ENCODE measurements at places on chromosomes 11 and 22. TPM values are rescaled to one million over a fixed set of nuclear protein-coding genes. Genes with fewer than 3 reads are reported as not detected.

The OR52D1 gene
- total RNA-seq = not detected

The JHY gene
- total RNA-seq = 2.8 TPM

The OR8B3 gene
- not detected for total RNA-seq

The LIF gene
- 3.9 TPM for total RNA-seq

The OR10D3 gene
- not detected for total RNA-seq

The SLC22A6 gene
- total RNA-seq = not detected

The CNIH2 gene
- 8.4 TPM for total RNA-seq

The OR51I1 gene
- total RNA-seq = not detected

The OR52I1 gene
- total RNA-seq = not detected

The ZNRF3 gene
- 1.8 TPM for total RNA-seq

The AQP11 gene
- 0.39 TPM for total RNA-seq

The POLR2L gene
- total RNA-seq = 210 TPM

The PTPMT1 gene
- 108 TPM for total RNA-seq

The SPINDOC gene
- total RNA-seq = 14.4 TPM

GRCh38 chr22:26321469-26321913 is 107.6 kb upstream of the ASPHD2 start:
- peak; percentile 93 for DNase-seq

GRCh38 chr11:103070142-103070541 is 21.8 kb downstream of the DCUN1D5 start:
- no peak for DNase-seq

DNA sequence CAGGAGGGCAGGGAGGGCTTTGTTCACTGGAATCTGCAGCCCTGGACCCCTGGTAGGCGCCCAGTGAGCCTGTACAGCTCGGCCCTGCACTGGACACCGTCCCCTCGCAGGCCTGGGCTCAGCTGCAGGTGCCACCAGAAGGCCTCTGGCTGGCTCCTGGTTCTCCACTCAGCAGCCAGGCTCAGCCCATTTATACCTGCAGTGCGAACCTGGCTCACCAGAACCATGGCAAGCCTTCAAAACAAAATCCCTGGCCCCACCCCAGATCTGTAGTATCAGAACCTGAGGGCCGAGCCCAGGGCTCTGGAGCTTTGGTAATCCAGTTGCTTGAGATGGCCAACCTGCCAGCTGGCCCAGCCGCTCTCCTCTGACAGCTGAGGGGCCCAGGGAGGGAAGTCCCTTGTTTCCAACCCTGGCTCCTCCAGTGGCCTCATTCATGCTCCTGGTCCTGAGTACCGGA is 870 bp upstream of the FREY1 start:
- no peak for DNase-seq

GRCh38 chr11:76782531-76783293 is 444 bp upstream of the TSKU start:
- peak; percentile 93 for DNase-seq

GRCh38 chr11:46671958-46672315 is 28.5 kb downstream of the ARHGAP1 start:
- no peak for DNase-seq

DNA sequence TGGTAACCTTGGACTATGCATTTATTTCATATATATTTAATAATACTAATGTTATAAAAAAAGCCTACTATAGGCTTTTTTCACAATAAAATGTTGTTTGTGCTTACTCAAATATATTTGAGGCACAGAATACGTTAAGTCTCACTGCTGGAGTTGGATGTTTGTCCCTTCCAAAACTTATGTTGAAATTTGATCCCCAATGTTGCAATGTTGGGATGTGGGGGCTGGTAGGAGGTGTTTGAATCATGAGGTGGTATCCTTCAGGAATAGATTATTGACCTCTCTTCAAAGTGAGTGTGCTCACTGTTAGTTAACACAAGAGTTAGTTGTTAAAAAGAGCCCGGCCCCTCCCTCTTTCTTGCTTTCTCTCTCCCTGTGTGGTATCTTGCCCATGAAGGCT is 1295.9 kb downstream of the JRKL start:
- no peak for DNase-seq

GRCh38 chr11:12288931-12289666 is 88.3 kb upstream of the PARVA start:
- no peak for DNase-seq

- no peak for DNase-seq
Observed at GRCh38 chr11:18768472-18768901, 23.1 kb downstream of the PTPN5 start.

- no peak for DNase-seq
Observed at GRCh38 chr11:27150098-27150497, 109.5 kb downstream of the BBOX1 start.

GRCh38 chr11:43944761-43945311 is 2.4 kb downstream of the C11orf96 start:
- no peak for DNase-seq

- no peak for DNase-seq
Observed at GRCh38 chr11:61754534-61755482, 2.4 kb downstream of the MYRF start.

DNA sequence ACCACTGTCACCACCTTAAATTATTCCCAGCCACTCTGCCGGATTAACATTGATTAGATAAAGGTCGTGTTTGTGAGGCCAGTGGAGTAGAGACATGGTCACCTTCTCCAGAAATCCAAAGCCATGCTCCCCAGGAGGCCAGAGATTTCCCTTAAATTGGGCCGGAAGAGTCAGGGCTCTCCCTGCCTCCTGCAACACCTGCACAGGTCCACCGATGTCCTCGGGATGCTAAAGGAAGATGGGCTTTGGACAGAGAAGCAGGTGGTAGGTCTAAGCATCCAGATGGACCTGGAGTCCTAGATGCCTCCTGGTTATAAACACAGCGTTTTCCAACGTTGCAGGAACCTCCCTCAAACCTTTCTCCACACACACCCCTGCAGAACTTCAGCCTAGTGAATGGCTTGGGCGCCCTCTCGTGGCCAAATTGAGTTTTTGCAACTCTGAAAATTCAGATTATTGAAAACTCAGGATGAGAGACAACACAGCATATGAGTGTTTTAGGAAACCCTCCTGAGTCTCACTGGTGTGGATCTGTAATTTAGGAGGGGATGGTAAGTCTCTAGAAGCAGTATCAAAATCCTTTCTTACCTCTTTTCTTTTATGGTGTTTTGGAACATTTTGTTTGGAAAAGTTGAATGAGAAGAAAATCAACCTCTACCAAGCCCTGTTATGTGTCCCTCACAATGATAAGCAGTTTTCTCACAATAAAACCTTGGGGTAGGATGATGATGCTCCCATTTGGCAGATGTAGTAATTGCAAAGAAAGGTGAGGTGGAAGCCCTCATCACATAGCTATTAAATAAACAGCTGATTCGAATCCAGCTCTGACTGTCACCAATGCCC is 109.6 kb downstream of the RRAS2 start:
- peak; percentile 69 for DNase-seq

- DNase-seq = no peak
Observed at GRCh38 chr11:131584785-131585592, 214.6 kb downstream of the NTM start.

DNA sequence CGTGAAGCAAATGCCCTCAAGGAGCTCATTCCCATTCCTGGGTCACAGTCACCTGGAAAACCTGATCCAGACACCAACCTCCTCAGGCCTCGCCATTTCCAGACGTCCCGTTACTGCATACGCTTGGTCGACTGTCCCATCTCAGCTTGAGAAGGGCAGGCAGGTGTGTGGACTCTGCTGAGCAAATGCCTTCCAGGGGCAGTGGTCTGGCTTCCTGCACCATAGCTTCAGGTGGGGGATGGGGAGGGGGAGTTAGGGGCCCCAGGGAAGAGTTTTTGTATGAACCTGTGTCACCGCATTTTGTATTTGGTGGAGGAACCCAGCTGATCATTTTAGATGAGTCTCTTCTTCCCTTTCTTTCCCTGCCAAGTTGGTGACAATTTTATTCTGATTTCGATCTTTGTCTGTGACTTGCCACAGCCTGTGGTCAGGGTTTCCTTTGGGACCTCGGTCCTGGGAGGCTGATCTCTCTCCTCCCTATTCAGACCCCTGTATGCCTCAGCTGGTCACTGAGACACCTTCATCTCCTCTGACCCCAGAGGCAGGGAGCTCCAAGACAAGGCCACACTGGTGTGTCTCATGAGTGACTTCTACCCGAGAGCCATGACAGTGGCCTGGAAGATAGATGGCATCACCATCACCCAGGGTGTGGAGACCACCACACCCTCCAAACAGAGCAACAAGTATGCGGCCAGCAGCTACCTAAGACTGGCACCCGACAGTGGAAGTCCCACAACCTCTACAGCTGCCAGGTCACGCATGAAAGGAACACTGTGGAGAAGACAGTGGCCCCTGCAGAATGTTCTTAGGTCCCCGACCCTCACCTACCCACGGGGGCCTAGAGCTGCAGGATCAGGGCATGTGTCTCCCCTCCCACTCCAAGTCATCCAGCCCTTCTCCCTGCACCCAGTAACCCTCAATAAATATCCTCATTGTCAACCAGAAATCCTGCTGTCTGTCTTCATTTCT is 22.9 kb downstream of the IGLL5 start:
- DNase-seq = no peak

All from H4 (cell line).